ENCODE measurements at places on chromosomes 12 and 14.

DNA sequence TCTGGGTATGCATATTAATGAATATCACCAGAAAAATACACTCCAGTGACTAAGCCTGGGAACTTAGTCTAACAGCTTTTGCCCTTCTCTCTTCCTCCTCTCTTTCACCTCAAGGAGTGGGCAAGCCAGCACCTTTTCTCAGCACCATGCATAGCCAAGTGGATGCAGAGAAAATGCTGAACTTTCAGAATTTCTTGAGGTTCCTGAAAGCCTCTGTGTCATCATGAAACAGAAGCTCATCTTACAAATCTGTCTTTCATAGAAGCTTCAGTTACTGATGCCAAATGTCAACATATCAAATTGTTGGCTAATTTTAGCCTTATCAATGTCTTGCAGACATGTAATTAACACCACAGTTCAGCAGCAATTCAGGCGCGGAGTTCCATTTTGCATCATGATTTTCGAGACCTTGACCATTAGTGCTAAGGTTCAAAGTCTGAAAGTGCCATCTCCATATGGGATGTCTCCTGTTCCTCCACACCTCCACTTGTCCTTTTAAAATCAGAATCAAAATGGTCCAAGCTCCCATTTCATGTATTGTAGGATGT is 51.1 kb upstream of the RPH3A start:
- DNase-seq, result no peak

DNA sequence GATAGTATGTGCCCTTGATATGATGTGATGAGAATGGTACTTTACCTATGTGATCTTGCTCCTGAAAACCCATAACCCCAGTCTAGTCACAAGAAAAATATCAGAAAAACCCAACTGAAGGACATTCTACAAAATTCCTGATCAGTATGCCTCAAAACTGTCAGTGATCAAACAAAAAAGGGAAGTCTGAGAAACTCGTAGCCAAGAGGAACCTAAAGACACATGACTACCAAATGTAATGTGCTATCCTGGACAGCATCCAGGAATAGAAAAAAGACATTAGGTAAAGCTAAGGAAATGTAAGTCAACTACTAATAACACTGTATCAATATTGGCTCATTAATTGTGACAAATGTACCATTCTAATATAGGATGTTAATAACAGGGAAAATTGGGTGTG is 4.1 kb upstream of the WIF1 start:
- DNase-seq, result no peak

DNA sequence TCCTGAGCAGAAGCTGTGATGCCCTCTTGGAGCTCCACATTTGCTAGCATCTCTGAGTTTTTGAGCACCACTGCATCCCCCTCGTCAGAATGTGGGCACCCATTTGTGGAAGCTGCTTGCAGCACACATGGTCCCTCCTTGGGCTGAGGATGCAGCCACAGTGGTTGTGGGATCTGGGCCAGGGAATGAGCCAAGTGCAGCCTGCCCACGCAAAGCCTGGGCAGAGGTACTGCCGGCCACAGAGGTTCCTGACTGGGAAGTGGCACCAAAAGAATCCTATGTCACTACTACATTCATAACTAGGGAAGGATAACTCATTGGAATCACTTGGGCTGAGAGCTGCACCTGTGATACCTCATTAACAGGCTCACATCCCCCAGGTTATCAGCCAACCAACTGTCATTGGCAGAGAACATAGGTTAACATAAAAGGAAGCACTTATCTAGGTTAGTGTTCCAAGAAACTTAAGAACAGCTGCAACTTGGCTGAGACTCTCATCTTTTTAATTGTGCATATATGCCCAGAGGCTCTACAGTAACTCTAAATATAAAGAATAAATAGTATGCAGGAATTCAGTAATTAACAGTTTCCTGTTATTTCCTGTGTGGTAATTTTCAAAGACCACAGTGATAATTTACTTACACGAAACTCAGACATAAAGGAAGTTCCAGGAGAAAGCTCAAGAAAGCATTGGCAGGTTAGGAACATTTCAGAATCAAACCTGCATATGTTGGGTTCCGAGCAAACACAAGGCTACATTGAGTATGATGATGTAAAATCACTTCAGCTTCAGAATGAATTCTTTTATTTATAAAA is 145.3 kb downstream of the BCAT1 start:
- DNase-seq, result no peak

DNA sequence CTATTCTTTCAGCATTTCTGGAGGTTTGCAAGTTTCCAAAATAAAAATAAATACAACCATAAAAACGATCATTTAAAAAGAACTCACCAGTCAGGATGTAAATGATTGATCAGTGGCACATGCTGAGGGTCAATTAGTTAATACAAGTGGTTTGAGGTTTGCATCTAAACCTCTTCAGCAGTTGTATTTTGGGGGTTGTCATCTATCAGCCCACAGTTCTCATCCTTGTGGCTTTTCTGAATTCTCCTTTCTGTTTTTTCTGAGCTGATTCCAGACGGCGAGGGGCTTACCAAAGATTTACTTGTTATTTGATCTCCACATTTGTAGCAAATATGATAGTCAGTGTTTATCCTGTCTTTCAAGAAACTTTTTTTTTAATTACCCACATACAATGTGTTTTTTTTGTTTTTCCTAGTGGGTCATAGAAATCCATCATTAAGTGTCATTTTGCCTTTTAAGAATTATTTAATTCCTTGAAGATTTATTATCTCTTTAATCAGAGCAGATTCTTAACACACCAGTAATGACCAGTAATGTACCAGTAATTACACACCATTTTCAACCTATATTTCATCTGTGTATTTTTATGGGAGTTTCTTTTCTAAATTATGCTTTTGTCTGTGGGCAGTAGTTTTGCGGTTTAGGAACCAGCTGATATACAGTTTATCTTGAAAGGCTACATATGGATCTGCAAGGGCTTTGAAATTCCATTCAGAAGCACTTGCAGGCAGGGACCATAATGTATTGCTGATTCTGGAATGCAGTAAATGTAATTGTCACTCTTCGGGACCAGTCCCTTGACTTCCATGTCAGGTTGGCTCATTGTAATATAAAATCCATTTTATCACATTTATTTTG is 56.3 kb upstream of the DAAM1 start:
- DNase-seq, result no peak

DNA sequence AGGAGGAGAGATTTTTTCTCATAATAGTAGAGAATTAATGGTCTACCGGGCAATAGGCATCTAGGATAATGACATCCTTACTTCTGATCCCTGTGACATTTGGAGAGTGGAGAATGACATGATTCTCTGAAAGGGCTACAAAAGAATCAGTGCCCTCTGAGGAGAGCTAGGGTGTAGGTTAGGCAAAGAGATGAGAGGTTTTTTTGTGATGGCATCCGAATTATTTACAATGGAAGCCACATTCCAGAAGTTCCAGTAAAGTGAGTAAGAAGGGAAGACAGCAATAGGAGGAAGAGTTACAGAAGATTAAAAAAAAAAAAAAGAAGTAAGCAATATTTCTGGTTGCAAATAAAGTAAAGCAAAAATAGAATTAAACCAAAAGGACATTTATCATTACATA is 478.0 kb downstream of the RMST start:
- DNase-seq, result no peak

GRCh38 chr12:24121911-24122310 is 172.4 kb upstream of the SOX5 start:
- no peak for DNase-seq

DNA sequence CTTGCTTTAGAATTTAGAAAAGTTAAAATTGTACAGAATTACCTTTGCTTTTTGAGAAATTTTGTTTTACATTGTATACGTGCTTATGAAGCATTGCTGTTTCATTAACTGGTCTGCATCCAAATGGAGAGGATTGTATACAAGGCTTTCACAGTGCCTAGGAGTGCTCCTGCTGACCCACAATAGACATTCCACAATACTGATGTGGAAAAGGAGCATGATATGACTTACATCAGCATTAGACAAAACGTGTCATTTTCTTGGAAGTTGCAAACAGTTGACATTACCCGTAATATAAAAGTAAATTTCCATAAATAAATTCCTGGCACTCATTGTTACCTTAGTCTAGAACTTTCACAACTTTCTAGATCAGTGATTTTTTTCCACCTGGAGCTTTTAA is 1.9 kb downstream of the PRKD1 start:
- DNase-seq, result no peak

GRCh38 chr12:93099792-93100191 is 170.7 kb upstream of the EEA1 start:
- DNase-seq, result no peak

GRCh38 chr12:60210756-60211155 is 614.9 kb downstream of the SLC16A7 start:
- DNase-seq, result no peak

GRCh38 chr14:61516964-61517653 is 178.2 kb upstream of the HIF1A start:
- no peak for DNase-seq

- no peak for DNase-seq
These were observed 154.3 kb downstream of the HELB start for GRCh38 chr12:66456612-66457011.

DNA sequence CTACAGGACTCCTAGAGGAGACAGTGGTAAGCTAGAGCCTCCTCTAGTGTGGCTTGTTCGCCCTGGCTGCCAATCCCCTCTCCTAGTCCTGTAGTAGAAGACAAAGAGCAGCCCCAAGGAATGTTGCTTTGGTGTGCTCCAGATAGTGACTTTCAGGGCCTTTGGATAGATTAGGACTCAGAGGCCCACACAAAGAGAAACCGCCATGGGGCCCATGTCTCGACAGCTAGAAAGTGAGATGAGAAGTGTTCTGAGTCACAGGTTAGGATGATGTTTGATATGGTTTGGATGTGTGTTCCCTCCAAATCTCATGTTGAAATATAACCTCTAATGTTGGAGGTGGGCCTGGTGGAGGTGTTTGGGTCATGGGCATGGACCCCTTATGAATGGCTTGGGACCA is 51.8 kb upstream of the JDP2 start:
- no peak for DNase-seq

DNA sequence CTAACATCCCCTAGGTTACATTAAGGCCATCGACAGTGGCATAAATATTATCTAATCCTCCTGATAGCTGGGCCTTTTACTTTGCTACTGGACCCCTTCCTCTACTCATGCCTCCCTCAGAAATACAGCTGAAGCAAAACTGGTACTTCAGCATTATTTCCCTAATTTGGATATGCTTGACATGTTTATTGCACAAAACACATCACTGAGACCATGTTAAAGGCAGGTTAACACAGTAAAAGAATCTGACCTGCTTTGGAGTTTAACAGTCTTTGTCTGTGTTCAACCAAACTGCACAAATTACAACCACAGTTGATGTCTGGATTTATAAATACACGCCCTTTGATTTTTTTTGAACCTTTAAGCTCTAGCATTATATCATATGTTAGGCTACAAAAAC is 156.6 kb downstream of the FOXA1 start:
- DNase-seq, result no peak

GRCh38 chr14:67137744-67138371 is 51.4 kb upstream of the GARIN2 start:
- DNase-seq, result peak; percentile 7

DNA sequence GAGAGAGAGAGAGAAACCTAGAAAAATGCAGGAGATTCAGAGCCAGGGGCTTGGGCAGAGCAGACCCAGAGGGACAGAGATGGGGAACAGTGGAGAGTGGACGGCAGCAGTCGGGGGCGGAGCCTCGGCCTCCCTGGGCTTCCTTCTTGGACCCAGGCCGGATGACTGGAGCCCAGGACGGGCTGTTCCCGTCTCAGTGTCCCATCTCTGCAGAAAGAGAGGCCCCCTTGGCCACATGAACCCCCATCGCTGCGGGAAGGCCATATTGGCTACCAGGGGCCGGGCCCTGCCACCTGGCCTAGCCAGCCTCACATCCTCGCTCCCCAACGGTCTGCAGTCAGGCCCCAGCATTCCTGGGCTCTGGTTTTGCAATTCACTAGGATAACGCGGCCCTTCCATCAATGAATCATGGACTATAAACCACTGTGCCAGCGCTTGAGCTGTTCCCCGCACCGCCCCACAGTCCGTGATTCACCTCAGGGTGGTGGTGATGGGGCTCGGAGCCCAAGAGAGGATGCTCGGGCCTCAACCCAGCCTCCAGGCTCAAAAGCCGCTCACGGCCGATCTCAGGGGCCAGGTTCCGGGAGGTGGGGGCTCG is 116.5 kb downstream of the RFLNA start:
- DNase-seq, result no peak

DNA sequence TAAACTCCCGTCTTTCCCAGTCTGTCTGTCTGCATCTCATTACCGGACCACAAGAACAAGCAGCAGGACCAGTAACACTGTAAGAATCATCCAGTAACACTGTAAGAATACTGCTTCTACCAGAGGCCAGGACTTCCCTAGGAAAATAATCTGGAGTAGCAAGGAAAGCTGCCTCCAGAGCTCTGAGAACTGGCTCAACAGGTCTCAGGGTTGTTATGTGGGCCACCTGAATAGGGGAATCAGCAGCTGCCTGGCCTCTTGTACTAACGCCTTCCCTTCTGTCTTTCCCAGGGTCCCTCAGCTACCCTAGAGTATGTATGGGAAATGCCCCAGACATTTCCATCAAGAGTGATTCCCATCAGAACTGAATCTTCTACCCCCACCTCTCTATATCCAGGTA is 954 bp upstream of the SLC39A2 start:
- DNase-seq, result no peak

GRCh38 chr12:51449580-51450246 is 25.1 kb downstream of the SLC4A8 start:
- DNase-seq, result no peak

DNA sequence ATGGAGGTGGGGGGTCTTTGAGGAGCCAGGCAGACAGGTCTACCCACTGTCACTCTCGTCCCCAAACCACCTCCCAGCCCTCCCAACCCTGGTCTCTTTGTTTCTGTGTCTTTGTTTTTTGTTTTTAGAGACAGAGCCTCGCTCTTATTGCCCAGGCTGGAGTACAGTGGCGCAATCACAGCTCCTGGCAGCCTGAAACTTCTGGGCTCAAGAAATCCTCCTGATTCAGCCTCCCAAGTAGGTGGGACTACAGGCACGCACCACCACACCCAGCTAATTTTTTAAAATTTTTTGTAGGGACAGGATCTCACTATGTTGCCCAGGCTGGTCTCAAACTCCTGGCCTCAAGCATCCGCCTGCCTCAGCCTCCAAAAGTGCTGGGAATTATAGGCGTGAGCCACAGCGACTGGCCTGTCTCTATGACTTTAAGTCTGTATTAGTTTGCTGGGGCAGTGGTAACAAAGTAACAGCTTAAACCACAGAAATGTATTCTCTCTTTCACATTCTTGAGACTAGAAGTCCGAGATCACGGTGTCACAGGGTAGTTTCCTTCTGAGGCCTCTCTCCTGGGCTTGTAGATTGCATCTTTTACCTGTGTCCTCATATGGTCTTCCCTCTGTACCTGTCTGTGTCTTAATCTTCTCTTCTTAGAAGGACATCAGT is 26.1 kb downstream of the DTX1 start:
- no peak for DNase-seq

DNA sequence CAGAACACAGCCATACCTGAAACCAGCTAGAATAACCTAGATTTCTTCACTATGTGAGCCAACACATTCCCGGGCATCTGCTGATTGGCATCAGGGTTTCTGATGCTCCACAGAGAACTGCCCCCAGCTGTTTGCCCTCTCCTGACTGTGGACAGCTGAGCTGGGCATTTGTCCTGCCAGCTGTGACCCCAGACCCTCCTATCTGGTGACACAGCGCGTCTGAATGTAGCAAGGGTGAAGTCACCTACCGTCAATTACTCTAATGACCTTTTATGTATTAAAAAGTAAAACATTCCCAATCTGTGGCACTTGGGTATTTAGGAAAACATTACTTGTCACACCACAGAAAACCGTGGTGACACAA is 29.7 kb upstream of the SFSWAP start:
- DNase-seq, result no peak

All from HuH-7 (cell line).